ENCODE measurements at places on chromosomes 12 and 14.

DNA sequence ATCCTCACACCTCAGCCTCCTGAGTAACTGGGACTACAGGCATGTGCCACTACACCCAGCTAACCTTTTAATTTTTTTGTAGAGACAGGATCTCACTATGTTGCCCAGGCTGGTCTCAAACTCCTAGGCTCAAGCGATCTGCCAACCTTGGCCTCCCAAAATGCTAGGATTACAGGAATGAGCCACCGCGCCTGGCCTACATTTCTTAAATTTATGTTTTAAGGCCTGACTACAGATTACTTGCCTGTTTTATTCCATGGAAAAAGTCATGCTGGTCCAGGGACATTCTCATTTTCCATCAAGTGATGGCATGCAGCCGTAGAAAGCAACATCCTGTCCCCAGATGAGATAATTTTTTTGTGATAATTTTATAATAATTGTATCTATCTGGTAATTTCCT, 6.1 kb downstream of the CD9 start:
- no peak for DNase-seq

- DNase-seq = no peak
Observed at GRCh38 chr12:49518914-49519573, 19.8 kb upstream of the KCNH3 start.

- no peak for DNase-seq
Observed at GRCh38 chr14:91400696-91401095, 16.9 kb downstream of the CCDC88C start.

DNA sequence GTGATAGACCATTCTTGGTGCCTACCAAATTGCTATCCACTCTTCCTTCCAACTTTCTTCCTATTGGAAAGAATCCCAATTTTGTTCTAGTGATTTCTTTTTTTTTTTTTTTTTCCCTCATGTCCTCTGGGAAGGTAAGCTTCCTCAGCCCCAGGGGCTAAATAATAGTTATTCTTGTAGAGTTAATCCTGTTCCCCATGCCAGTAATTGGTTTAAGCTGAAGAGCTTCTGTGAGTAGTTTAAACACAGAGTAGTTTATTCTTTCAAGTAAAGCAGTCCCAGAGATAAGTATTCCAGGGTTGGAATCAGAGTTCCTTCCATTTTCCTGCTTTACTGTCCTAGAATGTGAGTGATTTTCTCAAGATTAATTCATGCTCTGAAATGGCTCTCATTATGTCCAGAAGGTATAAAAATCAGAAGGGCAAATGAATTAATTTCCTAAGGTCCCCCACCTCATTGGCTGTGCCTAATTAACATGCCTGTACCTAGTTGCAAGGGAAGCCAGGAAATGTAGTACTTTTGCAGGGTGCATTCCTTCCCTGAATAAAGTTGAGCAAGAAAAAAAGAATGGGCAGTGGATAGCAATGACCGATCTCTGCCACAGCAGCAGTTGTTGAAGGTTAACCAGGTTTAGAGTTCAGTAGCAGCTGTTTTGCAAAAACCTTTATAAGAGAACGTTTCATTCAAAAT, 97.8 kb downstream of the PLEKHA5 start:
- no peak for DNase-seq
